ENCODE measurements at places on chromosomes 3 and 15.

- DNase-seq: peak; percentile 79
These were observed 7.3 kb downstream of the RFT1 start for GRCh38 chr3:53122933-53123305.

DNA sequence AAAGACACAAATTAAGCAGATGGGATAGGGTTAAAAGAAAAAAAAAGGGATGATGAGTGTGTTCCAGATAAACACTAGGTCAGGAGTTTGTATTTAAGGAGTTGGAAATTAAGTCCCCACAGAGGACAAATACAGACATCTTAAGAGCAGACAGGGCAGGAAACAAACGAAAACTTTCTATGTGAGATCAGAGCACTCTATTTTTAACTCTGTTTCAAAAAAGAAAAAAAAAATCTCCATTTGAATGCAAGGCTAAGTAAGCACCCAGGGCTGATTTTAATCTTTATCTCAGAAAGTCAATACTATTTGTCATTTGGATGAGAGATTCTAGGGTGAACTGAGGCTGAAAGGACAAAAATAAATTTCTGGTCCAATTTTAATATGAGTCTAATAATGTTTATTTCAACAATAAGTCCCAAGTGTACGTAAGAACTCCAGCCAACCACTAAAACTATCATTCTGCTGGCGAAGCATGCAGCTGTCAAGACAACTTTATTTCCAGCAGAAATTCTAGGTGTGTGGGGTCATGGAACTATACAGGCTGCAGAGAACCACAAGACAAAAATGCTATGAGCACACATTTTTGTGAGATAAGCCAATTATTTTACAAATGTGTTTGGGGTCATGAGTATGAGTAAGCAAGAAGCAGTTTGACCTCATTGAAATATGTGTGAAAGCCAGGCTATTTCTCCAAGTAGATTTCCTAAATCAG lies 186.1 kb downstream of the FMN1 start:
- DNase-seq: no peak

DNA sequence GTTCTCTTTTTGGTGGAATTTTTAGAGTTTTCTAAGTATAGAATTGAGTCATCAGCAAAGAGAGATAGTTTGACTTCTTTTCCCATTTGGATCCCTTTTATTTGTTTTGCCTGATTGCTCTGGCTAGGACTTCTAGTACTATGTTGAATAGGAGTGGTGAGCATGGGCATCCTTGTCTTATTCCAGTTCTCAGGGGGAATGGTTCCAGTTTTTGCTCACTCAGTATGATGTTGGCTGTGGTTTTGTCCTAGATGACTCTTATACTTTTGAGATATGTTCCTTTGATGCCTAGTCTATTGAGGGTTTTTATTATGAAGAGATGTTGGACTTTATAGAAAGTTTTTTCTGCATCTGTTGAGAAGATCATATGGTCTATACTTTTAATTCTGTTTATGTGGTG lies 72.5 kb downstream of the TNFAIP8L3 start:
- DNase-seq: no peak

- peak; percentile 45 for DNase-seq
These were observed 271.4 kb downstream of the THSD4 start for GRCh38 chr15:71386448-71387236.

Data from hematopoietic multipotent progenitor cell treated with erythropoietin and hydrocortisone succinate and interleukin-3 and kit ligand, for 4 days (in vitro differentiated cells).